T-cell (primary cell): ENCODE measurements at places on chromosomes 1 and 21. TPM values are rescaled to one million over a fixed set of nuclear protein-coding genes. Genes with fewer than 3 reads are reported as not detected.

The UMODL1 gene
- total RNA-seq: 0.82 TPM

- no peak for DNase-seq
Measured at GRCh38 chr1:245062741-245063305, 92.0 kb upstream of the KIF26B start.

- no peak for DNase-seq
Measured at GRCh38 chr1:177228693-177229065, 57.9 kb downstream of the BRINP2 start.

DNA sequence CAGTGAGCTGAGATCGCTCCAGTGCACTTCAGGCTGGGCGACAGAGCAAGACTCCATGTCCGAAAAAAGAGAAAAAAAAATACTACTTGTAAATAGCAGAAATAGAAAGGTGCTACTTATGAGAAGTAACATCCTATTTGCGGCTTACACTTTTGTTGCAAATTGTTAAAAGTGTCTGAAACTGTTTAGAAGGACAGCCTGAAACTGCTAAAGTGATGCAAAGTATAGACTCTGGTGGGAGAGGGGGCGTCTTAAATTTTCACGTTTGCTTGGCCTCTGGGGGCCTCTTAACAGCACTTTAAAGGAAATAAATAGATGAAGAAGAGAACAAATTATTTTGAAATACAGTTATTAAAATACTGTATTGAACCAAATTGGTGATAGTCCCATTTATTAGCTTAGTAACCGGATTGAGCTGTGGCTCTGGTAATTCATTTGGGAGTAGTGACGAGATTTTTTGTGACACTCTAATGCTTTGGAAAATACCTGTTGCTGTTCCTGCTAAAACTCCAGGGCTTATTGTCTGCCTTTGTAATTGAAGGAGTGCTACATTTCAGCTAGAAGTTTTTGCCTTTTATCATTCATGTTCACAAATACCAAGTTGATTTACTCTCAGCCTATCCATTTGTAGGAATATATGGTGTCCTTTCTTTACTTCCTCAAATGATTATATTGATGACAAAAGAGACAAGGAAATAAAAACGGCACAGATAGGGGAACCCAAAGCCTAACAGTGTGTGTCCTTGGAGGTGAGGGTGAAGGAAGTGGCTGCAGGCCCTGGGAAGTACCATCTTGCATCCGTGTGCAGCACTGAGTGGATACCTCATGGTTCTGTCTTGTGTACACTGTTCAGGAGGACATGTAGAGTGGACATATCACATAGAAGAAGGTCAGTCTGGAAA, 6.2 kb downstream of the PKNOX1 start:
- no peak for DNase-seq

The KLHDC8A gene
- not detected for total RNA-seq

- DNase-seq: no peak
Measured at GRCh38 chr1:98045211-98045766, 124.5 kb upstream of the DPYD start.

GRCh38 chr1:94554580-94554979, 13.0 kb upstream of the F3 start:
- DNase-seq: no peak

DNA sequence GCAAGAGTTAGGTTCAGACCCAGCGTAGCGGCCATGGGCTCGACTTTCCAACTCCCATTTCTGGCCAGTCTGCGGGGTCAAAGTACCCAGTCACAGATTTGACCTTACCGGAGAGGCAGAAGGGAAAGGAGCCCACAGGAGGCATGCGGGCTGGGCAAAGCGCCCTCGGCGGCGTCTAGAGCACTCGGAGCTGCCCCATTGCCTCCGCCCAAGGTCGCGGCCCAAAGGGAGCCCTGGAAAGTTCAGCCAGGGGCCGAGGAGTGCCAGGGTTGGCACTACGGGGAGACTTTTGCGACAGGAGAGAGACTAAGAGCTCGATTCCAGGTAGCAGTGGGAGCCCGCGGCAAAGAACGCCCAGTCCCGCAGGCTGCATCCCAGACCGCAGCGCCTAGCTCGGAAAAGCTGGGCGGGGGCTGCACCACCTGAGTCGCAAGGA, 896 bp downstream of the KANK4 start:
- no peak for DNase-seq

The TAL1 gene
- total RNA-seq: 0.58 TPM

DNA sequence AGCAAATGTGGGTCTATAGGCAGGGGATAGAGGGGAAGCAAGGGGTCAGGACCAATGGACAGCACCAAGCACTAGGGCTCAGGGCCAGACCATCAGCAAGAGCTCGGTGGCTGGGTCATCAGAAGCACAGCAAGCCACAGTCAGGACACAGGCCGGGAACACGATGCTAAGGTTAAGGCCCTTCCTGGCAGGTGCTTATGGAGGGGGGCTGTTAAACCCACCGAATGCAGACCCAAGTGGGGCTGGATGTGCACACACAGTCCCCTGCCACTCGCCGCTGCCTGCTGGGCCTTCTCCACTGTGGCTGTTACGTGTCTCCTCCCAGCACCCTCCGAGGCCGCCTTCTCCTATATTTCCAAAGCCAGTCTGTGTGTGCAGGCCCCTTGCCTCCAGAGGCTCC, 220.1 kb downstream of the TOMM20 start:
- DNase-seq: no peak

DNA sequence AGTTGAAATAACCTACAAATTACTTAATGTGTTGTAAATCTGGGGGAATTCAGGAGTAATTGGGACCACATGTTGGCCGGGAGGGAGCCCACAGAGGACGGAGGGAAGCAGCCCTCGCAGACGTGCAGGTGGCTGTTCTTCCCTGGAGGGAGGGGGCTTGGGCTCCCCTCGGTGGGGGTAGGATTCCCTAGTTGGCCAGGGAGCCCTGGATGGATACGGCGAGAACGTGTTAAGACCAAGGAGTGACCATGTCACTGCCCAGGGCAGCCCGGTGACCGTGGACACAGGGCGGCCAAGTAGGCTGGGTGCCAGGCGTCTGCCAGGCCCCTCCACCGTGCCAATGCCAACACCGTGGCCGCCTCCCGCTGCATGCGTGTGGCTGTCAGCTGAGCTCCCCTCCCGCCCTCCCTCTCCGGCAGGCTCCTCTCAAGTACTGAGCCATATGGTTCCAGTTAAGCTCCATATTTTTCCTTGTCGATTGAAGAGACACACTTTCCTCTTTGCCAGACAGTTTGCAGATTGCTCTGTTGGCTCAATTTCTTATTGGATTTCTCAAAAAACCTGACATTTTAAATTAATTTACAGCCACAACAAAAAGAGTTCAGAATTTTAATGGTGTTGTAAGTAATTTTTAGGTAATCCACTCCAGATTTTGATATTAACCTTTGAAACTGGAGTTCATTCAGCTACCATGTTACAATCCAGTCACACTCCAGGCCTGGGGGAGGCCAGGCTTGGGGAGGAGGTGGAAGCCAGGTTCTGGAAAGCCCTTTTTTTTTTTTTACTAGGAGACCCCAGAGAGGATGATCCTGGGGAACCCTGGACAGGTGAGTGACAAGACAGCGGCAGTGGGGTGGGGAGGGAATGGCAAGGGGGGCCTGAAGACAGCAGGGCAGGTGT, 71.2 kb downstream of the CASZ1 start:
- no peak for DNase-seq

- DNase-seq: no peak
Measured at GRCh38 chr1:204065174-204065985, 7.5 kb upstream of the SOX13 start.

GRCh38 chr1:211830055-211830327, 572 bp downstream of the LPGAT1 start:
- DNase-seq: no peak

DNA sequence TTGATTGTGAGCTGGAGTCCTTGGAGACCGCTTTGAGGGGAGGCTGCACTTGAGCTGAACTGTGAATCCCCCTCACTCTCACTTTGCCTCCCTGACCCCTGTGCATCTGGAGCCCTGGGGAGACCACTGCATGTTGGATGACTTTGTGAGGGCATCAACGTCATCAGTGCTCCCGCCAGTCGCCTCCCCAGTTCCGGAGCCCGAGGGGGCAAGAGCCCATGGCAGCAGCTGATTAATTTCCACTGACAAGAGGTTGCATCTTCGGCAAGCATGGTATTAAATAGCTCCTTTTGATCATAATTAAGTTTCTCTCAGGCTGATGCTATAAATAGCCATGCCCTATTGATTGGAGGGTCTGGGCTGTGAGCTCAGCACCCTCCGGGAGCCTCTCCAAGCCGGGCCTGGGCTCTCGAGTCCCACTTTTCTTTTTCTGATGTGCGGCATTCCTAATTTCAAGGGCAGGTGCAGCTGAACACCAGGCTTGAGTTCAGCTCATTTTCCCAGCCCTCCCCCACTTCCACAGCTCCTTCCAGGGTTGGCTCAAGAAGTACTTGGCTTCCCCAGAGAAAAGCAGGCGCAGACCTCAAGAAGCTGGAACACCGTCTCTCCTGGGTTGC, 33.2 kb downstream of the KCND3 start:
- no peak for DNase-seq

The FBLIM1 gene
- total RNA-seq: 0.54 TPM

GRCh38 chr21:42641311-42642218, 11.9 kb upstream of the PDE9A start:
- no peak for DNase-seq

GRCh38 chr1:207578796-207579435, 66.0 kb upstream of the CR1L start:
- DNase-seq: no peak

The PLXNA2 gene
- total RNA-seq: 1.9 TPM

GRCh38 chr1:116110567-116111523, at the start of gene MAB21L3:
TSS of gene MAB21L3 (plus strand) at chr1:116111399. CDS start at chr1:116112616, 1,217 bp downstream.
- DNase-seq: no peak

GRCh38 chr1:172893146-172893841, 157.4 kb downstream of the TNFSF18 start:
- no peak for DNase-seq

DNA sequence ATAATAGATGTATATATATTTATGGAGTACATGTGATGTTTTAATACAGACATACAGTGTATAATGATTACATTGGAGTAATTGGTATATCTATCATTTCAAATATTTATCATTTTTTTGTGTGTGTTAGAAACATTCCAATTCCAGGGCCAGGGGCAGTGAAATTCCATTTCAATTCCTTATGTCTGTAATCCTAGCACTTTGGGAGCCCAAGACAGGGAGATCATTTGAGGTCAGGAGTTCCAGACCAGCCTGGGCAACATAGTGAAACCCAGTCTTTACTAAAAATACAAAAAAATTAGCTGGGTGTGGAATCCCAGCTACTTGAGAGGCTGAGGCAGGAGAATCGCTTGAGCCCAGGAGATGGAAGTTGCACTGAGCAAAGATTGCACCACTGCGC, 30.4 kb upstream of the PDC start:
- no peak for DNase-seq

DNA sequence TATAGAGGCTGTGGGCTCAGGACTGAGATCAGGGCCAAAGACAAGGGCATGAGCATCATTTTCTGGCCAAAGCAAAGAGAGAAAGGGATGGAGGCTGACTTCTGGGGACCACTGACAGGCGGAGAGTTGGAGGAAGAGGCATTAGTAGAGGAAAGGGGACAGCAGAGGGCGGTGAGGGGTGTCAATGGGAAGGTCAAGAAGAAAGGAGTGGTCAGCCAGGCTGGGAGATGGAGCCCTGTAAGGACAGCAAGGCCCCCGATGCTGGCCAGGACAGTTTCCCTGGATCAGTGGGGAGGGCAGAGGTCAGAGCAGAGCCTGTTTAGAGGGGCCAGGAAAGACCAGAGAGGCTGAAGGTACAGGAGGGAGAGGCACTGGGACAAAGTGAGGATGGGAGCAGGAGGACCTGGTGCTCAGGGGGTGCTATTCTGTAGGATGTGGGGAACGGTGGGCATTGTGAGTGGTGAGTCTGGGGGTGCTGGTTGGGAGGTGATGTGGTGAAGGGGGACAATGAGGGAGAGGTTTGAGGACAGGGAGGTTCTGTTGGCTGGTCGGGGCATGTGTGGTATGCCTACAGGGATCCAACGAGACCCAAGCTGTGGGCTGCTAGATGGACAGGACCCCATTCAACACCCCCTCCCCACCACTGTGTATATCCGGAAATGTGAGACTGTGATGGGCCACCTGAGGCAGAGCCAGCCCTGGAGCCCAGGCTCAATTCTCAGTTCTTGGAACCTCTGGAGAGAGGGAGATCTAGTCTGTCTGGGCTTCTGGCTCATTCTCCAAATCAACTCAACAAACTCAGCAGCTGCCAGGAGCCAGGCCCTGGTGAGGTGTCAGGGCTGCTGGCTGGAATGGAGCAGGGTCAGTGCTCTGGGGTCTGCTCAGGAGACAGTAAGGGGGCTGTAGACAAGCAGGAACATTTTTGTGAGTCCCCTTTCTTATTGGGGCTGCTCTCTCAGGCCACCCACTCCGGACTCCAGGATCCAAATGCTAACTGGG, 1.4 kb upstream of the FAM151A start:
- no peak for DNase-seq

DNA sequence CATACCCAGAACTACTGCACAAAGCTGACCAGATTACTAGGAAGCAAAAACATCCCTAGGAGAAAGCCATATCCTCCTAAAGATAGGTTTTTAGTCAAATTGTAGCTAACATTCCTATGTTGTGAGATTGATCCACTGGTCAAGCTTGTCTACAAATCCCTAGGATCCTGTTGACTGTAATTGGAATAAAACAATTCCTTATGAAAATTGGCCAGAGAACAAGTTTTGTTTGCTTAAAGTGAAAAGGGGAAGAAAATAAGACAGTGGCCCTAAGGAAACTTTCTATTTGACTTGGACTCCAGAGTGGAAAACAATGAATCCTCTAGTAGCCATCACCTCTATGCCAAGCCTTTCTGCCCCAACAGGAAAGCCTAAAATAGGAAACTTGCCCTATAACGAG, 645.2 kb upstream of the USP24 start:
- DNase-seq: no peak
